ENCODE measurements at places on chromosomes 7 and 10.
A peak's percentile ranks its signal among the peaks of the same experiment; 100 is the strongest.

DNA sequence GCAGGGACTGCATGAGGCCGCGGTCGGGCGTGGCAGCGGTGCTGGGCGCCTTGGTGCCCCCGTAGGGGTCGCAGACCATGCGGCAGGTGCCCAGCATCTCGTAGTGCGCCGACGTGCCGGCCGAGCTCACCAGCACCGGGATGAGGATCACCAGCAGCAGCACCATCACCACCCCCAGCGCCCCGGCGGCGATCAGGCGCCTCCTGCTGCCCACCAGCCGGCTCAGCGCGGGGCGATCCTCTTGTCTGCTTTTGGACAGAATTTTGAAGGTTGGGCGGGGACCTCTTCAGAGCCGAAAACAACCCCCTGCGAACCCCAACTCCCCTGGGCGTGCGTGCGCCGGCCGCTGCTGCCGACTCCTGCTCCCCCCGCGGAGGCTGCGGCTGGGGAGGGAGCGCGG, 779 bp downstream of the C1QL3 start:
- H3K27ac ChIP-seq: no peak overlapping the region
- H3K4me3 ChIP-seq: peak overlapping the region; percentile 41
- H3K27me3 ChIP-seq: peaks cover 36% of the 10 kb centered on the region
- H3K4me1 ChIP-seq: peaks cover 11% of the 10 kb centered on the region
- DNase-seq: peak; percentile 22
- peaks cover 4% of the 10 kb centered on the region for H3K36me3 ChIP-seq

GRCh38 chr10:17756557-17757217, 4.7 kb downstream of the TMEM236 start:
- peaks cover 5% of the 10 kb centered on the region for H3K4me1 ChIP-seq
- H3K4me3 ChIP-seq: peak overlapping the region; percentile 12
- peak; percentile 13 for DNase-seq
- peak overlapping the region; percentile 36 for H3K27ac ChIP-seq
- no peaks in the 10 kb centered on the region for H3K36me3 ChIP-seq
- H3K27me3 ChIP-seq: no peaks in the 10 kb centered on the region

DNA sequence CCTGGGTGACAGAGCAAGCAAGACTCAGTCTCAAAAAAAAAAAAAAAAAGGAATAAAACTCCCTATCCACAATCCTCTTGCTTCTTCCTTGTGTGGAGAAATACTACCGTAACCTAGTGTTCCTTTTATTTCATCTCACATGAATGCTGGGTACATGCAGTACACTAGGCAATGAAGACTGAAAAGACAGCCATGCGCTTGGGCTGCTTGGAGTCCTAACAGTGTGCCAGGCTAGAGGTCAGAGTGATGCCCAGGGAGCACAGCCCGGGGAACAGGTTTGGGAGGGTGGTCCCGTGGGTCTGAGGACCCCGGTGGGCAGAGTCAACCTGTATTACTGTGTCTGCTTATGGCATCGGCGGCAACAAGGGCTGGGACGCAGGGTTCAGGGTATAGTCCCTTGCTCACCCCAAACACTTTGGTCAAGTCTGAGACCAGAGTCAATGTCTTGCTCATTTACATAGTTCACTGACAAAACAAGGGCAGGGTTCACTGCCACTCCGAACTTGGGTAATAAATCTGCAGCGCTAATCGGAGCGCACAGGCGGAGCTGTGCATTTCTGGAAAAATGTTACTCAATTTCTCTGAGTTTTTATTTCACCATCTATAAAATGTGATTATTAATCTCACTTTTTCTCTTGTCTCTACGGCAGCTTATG, 118.0 kb downstream of the CLEC2L start:
- no peak overlapping the region for H3K27ac ChIP-seq
- DNase-seq: no peak
- peaks cover 9% of the 10 kb centered on the region for H3K36me3 ChIP-seq

- H3K36me3 ChIP-seq: no peaks in the 10 kb centered on the region
- no peak overlapping the region for H3K4me3 ChIP-seq
- no peaks in the 10 kb centered on the region for H3K4me1 ChIP-seq
Observed at GRCh38 chr7:66837007-66837406, 84.0 kb upstream of the TMEM248 start.

GRCh38 chr7:103297837-103298179, 573 bp downstream of the PMPCB start:
- H3K4me1 ChIP-seq: peaks cover 41% of the 10 kb centered on the region
- H3K27ac ChIP-seq: peak overlapping the region; percentile 88
- H3K27me3 ChIP-seq: peaks cover 7% of the 10 kb centered on the region
- no peak for DNase-seq
- H3K4me3 ChIP-seq: peak overlapping the region; percentile 84

DNA sequence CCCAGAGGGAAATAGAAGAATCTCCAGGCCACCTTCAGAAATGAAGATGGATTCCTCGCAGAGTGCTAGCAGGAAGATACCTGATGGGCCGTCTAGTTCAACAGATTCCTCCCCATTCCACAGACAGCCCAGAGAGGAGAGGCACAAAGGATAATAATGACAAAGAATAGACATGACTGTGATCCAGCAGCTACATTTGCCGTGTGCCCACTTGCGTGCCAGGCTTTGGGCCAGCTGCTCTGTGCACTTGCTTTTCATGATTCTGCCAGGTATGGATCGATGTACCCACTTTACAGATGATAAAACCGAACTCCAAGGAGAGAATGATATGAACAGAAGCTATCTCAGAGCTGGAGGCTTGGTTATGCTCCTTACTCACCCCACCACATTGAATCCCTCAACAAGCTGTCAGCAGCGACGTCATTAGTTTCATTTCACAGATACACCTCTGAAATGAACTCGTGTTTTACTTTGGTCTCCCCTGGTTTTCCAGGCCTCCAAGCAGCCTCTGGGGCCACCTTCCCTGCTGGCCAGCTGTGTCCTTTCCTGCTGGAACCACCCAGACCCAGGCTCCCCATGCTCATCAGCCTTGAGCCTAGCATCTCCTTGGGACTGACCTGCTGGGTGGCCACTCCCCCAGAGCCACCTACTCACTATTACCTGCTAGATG, 11.9 kb upstream of the WDFY4 start:
- no peaks in the 10 kb centered on the region for H3K27me3 ChIP-seq
- no peak for DNase-seq
- H3K4me3 ChIP-seq: no peak overlapping the region
- no peaks in the 10 kb centered on the region for H3K4me1 ChIP-seq
- H3K36me3 ChIP-seq: no peaks in the 10 kb centered on the region

DNA sequence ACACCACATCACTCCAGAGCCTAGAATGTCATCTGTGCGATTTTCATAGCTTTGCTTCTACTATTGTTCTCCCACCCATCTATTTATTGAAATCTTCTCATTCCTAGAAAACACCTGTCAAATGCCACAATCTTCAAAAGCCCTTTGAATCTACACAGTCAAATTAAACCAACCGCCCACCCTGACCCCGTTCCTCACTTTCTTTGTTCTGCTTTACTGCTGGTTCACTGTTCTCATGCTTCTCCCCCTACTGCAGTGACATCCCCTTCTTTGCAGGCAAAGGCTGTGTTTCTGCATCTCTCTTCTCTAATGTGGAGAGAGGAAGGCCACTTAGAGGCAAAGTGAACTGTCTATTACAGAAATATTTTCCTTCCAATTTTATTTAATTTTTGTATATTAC, 152.4 kb upstream of the NEBL start:
- H3K27ac ChIP-seq: no peak overlapping the region
- H3K27me3 ChIP-seq: peaks cover 6% of the 10 kb centered on the region
- H3K36me3 ChIP-seq: no peaks in the 10 kb centered on the region
- no peak for DNase-seq

DNA sequence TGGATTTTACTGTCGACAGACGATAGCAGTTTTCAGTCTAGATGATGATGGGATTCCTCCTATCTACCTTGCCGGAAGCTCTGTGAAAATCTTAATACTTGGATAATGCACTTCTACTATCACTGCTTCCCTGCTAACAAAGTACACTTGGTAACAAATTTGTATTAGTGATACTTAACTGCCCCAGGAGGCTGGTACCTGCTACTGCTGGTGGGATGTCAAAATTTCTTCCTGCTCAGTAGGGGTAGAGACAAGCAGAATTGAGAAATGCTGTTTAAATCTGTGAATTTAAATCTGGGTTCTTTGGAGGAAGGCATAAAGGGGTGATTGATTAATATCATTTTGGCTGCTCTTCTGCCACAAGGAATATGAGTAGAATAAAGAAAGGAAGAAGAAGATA, 99.8 kb upstream of the STRIP2 start:
- DNase-seq: no peak
- no peak overlapping the region for H3K27ac ChIP-seq
- no peaks in the 10 kb centered on the region for H3K27me3 ChIP-seq
- H3K36me3 ChIP-seq: no peaks in the 10 kb centered on the region
- no peaks in the 10 kb centered on the region for H3K4me1 ChIP-seq
